ENCODE measurements at places on chromosomes 2 and 18.

- DNase-seq = no peak
These were observed 677.6 kb downstream of the IRS1 start for GRCh38 chr2:226122041-226122440.

GRCh38 chr2:145987793-145988192 is 1467.9 kb upstream of the ZEB2 start:
- DNase-seq = no peak

DNA sequence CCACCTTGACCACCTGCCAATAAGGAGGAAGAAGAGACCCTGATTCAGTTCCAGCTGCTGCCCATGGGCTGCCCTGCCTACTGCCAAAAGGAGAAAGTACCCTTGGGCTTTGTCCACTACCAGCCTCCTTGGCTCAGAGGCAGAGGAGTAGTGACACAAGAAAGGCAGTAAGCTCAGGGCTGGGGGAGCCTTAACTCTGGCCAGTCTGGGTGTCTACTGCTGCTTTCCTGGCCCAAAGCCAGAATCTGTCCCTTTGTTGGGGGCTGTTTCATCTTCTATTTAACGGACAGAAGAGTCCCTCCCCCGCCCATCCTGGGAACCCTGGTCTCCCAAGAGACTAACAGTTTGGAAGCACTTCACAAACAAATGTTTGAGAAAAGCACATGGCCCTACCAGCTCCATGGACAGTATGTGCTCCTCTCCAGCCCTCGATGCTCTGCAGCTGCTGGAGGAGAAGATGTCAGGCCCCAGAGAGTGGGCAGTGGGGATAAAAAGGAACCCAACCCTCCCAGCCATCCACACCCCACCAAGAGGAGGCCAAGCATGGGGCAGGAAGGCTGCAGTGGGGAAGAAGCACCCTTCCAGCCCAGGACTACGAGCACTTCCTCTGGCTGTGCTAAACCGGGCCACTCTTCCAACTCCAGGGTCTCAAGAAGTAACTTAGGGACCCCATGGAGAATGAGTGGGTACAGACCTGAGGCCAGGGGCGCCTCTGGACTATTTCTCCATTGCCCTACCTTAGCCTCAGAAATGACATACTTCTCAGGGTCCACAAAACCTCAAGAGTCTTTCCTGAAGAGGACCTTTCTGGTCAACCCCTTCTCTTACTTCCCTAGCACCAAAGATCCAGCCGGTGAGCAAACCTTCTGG is 1.2 kb downstream of the ATG9A start:
- DNase-seq = no peak

DNA sequence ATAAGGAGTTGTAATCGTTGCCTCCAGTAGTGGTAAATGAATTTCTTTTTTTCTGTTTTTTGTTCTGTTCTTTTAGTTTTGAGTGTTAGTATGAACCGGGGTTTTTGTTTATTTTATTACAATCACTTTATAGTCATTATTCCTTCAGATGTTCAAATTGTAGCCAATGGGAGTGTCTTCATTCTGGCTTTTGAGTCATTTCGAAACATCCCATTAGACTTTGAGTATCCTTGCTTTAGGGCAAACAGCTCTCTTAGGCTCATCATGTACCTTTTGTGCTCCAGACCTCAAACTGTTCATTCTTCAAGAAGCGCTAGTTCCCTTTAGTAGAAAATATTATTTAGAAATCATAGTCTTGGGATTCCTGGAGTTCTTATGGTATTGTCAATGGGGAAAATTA is 54.2 kb upstream of the PAX3 start:
- no peak for DNase-seq
